WTC11 (cell line): ENCODE measurements at places on chromosomes 11 and 22. TPM values are rescaled to one million over a fixed set of nuclear protein-coding genes. Genes with fewer than 3 reads are reported as not detected.

HTR3A gene
- total RNA-seq: 4.1 to 6.0 TPM (median 5.0 TPM) in 3 replicates

DNA sequence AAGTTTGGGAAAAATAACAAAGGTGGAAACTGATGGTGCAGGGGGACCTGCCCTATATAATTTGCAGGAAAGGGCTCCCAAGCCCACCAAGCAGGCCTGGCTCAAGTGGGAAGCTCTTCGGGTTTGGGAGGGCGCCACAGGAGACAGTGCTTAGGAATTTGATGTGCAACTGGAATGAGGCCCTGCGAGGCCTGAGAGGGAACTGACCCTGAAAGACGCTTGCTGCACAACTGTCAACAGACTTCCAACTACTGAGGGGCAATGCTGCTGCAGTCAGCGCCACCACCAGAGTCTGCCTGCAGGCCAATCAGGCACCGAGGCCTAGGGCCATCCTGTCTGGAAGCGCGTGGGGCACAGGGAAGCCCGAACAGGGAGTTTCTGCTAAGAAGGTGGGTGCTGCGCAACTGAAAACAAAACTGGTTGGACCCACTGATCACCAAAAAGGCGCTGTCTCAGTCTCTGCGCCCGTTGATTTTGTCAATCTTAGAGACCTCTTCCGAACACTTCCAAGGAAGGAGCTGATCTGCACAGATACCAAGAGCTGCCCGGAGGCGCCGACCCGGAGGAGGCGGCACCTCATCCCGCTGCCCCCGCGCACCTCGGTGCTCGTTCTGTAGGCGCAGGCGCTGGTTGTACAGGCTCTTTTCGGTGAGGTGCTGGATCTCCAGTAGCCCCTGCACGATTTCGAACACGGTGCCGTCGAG is 667 bp downstream of the DGCR6L start:
- no peak overlapping the region for H3K27ac ChIP-seq
- peak; percentile 38 for DNase-seq
- peaks cover 37% of the 10 kb centered on the region for H3K4me1 ChIP-seq
- no peaks in the 10 kb centered on the region for H3K36me3 ChIP-seq
- peak overlapping the region; percentile 91 for H3K4me3 ChIP-seq
- H3K27me3 ChIP-seq: no peaks in the 10 kb centered on the region

- no peaks in the 10 kb centered on the region for H3K36me3 ChIP-seq
- H3K4me3 ChIP-seq: no peak overlapping the region
- no peak overlapping the region for H3K27ac ChIP-seq
Observed at GRCh38 chr11:44351006-44351660, 41.2 kb upstream of the ALX4 start.

- H3K4me1 ChIP-seq: peaks cover 4% of the 10 kb centered on the region
- no peaks in the 10 kb centered on the region for H3K36me3 ChIP-seq
- H3K27ac ChIP-seq: no peak overlapping the region
- no peak overlapping the region for H3K4me3 ChIP-seq
- no peak for DNase-seq
Observed at GRCh38 chr11:118064956-118065355, 11.9 kb upstream of the TMPRSS4 start.

- peaks cover 8% of the 10 kb centered on the region for H3K4me1 ChIP-seq
- no peaks in the 10 kb centered on the region for H3K36me3 ChIP-seq
- H3K4me3 ChIP-seq: no peak overlapping the region
Observed at GRCh38 chr11:17827006-17827405, 92.4 kb downstream of the KCNC1 start.

- no peak overlapping the region for H3K4me3 ChIP-seq
- peaks cover 3% of the 10 kb centered on the region; the same call in 1 of the 2 replicates for H3K4me1 ChIP-seq
- no peak for DNase-seq
- H3K27me3 ChIP-seq: peaks cover 10% of the 10 kb centered on the region
Observed at GRCh38 chr11:82949352-82949751, 47.8 kb downstream of the DDIAS start.

GRCh38 chr11:63699896-63700295 is 18.6 kb downstream of the RTN3 start:
- H3K27me3 ChIP-seq: no peaks in the 10 kb centered on the region
- H3K36me3 ChIP-seq: peaks cover 13% of the 10 kb centered on the region
- no peak for DNase-seq
- H3K4me3 ChIP-seq: no peak overlapping the region

DNA sequence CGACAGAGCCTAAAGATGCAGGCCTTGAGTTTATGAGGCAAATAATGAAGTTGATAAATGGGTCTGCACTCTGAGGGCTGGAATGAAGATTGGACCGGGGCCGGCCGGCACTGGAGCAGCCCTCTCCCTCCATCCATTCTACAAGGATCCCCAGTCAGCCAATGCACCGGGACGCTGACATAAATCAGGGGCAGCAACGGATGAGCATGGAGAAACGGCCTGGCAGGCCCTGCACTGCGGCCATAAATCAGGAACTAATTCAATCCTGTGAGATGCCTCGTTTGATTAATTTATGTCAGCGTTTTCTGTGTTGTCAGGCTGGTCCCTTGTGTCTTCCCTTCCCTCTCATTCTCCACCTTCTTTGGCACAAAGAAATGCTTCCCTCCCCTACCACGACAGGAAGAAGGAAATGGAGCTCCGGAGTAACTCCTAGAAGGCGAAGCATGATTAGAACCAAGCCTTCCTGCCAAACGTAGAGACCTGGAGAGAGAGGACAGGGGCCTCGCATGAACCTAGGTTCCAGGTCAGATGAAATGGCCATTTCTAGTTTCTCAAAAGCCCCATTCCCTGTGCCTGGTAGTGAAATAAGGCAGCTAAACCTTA is 358.4 kb downstream of the OPCML start:
- H3K27me3 ChIP-seq: no peaks in the 10 kb centered on the region; the same call in 1 of the 2 replicates
- no peak overlapping the region for H3K4me3 ChIP-seq
- H3K36me3 ChIP-seq: no peaks in the 10 kb centered on the region
- H3K27ac ChIP-seq: no peak overlapping the region
- no peak for DNase-seq

GRCh38 chr22:39212721-39213376 is 31.9 kb downstream of the PDGFB start:
- DNase-seq: no peak
- peak overlapping the region; percentile 0; the same call in 1 of the 2 replicates for H3K4me3 ChIP-seq
- no peaks in the 10 kb centered on the region for H3K27me3 ChIP-seq
- H3K36me3 ChIP-seq: peaks cover 3% of the 10 kb centered on the region
- H3K4me1 ChIP-seq: peaks cover 33% of the 10 kb centered on the region
- H3K27ac ChIP-seq: peak overlapping the region; percentile 87

DNA sequence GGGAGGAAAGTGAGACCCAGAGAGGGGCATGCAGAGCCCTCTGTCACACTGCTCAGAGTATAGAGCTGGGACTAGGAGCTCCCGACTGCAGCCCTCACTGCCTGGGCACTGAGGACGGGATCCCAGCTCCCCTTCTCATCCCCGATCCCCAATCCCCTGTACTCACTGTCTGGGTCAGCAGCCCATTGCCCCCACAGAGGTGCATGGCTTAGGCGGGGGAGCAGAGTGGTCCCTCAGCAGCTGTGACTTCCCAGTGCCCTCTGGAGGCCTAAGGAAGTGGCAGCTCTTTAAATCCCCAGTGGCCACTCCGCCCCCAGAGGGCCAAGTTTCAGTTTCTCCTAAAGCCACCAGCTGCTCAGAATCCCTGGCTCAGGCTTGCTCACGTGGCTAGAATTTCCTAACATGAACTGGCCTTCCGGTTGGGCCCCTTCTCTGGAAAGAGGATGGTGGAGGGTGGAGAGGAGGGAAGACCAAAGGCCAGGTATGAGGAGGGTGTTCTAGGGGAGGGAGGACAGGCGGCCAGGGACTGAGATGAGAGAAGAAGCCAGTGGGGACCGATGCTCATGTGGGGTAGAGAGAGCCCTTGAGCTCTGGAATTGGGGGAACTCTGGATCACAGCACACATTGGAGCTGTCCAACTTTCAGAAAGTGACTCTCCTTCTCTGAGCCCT is at the start of gene BATF2:
Gene BATF2, minus strand, starts transcription at position 262 of the 671 bp plus-strand sequence. Its CDS starts 57 bp downstream, at position 205.
- H3K4me1 ChIP-seq: peaks cover 18% of the 10 kb centered on the region
- no peaks in the 10 kb centered on the region for H3K36me3 ChIP-seq
- DNase-seq: peak; percentile 76
- peak within 1 kb of the TSS; percentile 78 for H3K27ac ChIP-seq

GRCh38 chr11:46896719-46897406 is 21.5 kb downstream of the LRP4 start:
- no peak overlapping the region for H3K4me3 ChIP-seq
- H3K36me3 ChIP-seq: peaks cover 70% of the 10 kb centered on the region
- H3K4me1 ChIP-seq: peaks cover 9% of the 10 kb centered on the region; the same call in 1 of the 2 replicates
- H3K27me3 ChIP-seq: no peaks in the 10 kb centered on the region
- DNase-seq: no peak

GRCh38 chr11:125165843-125166763 is 1.6 kb downstream of the PKNOX2 start:
- no peak overlapping the region for H3K27ac ChIP-seq
- H3K4me3 ChIP-seq: peak overlapping the region; percentile 84
- H3K27me3 ChIP-seq: peaks cover 66% of the 10 kb centered on the region
- no peaks in the 10 kb centered on the region; the same call in 1 of the 2 replicates for H3K36me3 ChIP-seq

DNA sequence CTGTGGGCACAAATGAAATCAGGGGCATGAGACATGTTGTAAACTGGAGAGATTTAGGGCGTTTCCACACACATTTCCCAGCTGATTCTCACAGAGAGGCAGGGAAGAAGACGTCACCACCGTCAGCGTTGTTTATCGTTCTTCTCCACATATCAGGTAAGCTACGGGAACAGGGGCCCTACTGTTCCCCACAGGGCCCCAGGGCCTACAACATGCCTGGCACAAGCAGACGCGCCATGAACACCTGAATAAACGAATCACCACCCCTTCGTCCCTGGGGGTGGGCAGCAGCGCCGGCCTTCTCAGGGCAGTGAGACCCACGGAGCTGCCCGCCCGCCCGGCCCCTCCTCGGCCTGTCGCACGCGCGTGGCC is 342 bp downstream of the EFCAB6 start:
- peak overlapping the region; percentile 51 for H3K27ac ChIP-seq
- H3K4me1 ChIP-seq: peaks cover 21% of the 10 kb centered on the region
- no peaks in the 10 kb centered on the region; the same call in 1 of the 2 replicates for H3K27me3 ChIP-seq
- DNase-seq: no peak
- H3K36me3 ChIP-seq: no peaks in the 10 kb centered on the region

GRCh38 chr22:36914390-36914752 is 943 bp downstream of the CSF2RB start:
- peaks cover 61% of the 10 kb centered on the region for H3K27me3 ChIP-seq

- H3K4me3 ChIP-seq: no peak overlapping the region; the same call in 1 of the 2 replicates
- no peak for DNase-seq
- peak overlapping the region; percentile 79 for H3K27ac ChIP-seq
- H3K27me3 ChIP-seq: no peaks in the 10 kb centered on the region
- no peaks in the 10 kb centered on the region for H3K36me3 ChIP-seq
Observed at GRCh38 chr22:44406341-44407170, 91.5 kb downstream of the RTL6 start.

DNA sequence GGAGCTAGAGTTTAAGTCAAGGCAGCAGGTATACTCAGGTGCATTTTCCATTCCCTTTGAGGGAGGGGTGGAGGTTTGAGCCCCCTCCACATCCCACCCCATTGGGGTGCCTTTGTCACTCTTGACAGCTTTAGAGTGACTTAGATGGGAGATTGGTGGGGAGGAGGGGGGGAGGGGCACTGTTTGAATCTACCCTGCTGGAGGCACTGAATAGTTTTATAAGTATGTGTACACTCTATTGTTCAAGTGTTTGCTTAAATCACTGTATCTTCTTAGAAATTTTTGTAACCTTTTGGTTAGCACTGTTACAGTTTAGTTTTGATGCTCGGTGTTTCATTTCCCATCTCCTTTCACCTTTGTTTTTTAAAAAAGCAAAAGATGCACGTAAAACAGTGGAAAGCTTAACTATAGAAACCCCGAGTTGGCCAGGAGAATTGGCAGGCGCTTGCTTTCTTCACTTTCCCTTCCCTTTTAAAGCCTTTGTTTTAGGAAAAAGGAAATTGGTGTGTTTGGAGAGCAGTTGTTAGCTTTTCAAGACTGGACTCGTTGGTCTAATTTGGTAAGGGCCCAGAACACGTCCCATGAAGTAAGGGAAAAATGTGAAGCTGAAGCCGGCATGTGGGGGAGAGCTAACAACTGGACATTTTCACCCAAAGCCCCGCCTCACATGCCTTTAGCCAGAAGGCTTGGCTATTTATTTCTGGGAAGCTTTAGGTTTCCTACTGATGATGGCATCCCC is 42.8 kb downstream of the TNRC6B start:
- peaks cover 76% of the 10 kb centered on the region for H3K4me1 ChIP-seq
- no peak overlapping the region; the same call in 1 of the 2 replicates for H3K27ac ChIP-seq
- no peaks in the 10 kb centered on the region for H3K27me3 ChIP-seq

DNA sequence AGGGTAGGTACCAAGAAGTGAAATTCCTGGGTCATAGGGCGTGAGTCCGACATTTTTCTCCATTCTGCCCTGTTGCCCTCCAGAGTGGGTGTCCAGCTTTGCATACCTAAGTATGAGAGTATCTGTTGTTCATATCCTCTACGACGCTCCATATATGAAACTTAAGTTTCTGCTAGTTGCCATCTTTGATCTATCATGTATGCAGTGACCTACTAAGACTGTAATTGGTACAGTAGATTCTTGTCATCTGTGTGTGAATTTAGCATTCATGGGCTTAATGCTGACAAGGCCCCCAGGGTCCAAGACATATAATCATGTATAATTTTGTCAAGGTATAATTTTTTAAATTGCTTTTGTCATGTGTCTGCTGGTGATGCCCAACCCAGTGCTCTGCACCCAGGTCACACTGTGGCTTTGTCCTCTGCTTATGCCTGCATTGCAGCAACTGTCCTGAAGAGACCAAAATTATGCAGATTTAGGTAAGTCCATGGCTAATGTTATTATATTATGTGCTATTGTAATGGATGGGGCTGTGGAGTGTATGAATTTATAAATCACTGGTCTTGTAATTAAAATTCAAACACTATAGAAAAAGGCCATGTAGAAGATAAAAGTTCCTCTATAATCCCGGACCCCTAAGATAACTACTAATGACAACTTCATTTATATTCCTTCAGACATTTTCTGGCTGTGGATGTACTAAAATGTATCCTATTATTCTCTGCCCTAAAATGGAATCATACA is 12.2 kb downstream of the NEAT1 start:
- no peak for DNase-seq
- no peaks in the 10 kb centered on the region for H3K27me3 ChIP-seq
- H3K36me3 ChIP-seq: no peaks in the 10 kb centered on the region

GRCh38 chr11:100592619-100593260 is 94.3 kb upstream of the ARHGAP42 start:
- no peaks in the 10 kb centered on the region for H3K27me3 ChIP-seq
- H3K36me3 ChIP-seq: no peaks in the 10 kb centered on the region
- no peak overlapping the region for H3K4me3 ChIP-seq
- H3K4me1 ChIP-seq: no peaks in the 10 kb centered on the region

ZNF74 gene
- 56.5 to 62.8 TPM (median 61.7 TPM) in 3 replicates for total RNA-seq
